SHP77 (cell line): ENCODE measurements at places on chromosomes 12 and 14.
A peak's percentile ranks its signal among the peaks of the same experiment; 100 is the strongest.

- no peak for DNase-seq
Observed at GRCh38 chr12:125254236-125254635, 189.0 kb downstream of the AACS start.

DNA sequence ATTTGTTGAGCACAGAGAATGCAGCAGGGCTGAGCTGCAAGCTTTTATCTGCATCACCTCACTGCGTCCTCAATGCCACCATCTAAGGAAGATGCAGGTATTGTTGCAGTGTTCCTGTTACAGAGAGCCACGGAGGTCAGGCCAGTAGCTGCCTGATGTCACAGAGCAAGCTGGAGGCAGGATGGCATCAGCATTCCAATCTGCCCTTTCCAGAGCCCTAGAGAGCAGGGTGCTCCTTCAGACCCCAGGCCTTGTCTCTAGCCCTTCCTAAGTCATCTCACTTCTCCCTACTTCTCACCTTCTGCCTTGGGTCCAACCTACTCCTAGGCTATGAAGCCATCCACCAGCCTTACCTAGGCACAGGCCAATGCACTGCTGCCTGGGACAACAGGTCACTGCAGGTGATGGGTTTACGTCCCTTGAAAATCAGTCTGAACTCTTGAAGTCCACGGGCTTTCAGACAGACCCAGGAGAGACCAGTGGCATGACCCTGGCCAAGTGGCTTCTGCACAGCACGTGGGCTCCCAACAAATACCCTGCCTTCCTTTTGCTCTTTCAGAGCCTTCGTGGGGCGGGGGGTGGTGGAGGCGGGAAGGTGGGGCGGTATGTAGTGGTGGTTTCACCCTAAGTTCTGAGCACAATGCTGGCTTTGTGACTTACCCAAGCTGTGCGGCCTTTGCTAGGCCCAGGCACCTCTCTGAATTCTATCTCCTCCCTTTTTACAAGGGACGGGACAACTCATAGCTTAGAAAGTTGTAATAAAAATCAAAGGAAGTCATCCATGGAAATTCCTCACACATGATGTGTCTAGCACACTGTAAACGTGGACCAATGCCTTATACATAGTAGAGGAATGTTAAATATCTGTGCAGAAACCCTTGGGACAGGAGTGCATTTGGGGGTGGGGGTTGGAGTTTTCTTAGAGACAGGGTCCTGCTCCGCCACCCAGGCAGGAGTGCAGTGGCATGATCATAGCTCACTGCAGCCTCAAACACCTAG is 136.0 kb downstream of the KSR2 start:
- DNase-seq = no peak

GRCh38 chr14:50312734-50313054 is 570 bp downstream of the DMAC2L start:
- no peak for DNase-seq

DNA sequence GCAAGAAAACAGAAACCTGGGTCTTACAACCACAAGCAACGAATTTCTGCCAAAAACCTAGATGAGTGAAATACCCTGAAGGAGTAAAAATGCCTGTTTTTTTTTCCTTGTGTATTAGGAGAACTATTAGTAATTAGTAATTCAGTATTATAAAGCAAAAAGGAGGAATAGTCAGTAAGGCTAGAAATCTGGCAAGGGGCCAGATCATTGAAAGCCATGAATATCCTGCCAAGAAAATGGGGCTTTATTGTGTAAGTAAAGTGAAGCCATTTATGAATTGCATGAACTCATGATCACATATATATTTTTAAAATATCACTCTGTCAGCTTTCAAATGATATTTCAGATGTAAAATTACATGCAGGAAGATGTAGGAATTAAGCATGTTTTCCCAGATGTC is 57.9 kb downstream of the TXNDC16 start:
- no peak for DNase-seq

DNA sequence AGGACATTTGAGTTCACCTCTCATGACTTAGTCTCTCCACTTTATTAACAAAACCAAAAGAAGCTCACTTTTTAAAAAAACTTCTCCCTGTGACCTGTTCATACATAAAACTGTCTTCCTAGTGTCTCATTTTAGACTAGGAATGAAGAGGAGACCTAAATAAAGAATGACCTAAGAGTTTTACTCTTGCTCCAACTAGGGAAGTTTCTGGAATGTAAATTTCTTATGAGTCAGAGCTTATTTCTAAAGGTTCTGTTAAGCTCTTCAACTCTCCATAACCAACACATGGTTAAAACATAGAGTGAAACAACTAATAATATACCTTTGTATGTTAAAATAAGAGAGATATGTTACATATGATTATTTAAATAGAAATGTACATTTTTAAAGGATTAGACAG is 369.8 kb downstream of the EMP1 start:
- no peak for DNase-seq

- DNase-seq = no peak
Observed at GRCh38 chr12:40198601-40199000, 26.2 kb upstream of the LRRK2 start.

DNA sequence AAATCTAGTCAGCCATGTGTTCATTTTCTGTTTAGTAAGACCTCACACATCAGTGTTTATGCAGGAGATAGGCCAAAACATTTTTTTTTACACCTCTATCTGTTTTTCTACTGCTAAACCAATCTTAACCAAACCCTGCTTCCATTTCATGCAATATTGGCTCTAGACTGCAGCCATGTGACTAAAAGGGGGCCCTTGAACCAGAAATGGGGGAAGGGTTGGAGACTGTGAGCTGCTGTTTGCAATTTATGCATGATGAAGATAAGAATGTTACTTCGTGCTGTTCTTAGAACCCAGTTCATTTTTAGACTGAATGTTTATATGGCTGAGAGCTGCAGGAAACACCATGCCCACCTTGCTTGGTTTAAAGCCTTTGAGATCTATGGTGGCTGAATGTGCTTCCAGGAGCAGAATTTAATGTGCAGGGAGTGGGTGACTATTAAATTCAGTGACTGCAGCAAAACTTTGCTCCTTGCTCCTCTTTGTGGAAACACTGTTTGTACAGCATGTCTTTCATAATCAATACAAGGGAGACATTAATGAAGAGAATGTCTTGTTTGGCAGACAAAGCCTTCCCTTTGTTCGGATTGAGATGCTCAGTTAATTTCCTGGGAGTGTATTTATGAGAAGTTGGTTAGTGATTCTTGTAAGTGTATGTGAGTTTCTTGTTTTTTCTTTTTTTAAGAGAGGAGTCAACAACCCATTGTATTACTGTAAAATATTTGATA is 53.6 kb downstream of the CHST11 start:
- no peak for DNase-seq

DNA sequence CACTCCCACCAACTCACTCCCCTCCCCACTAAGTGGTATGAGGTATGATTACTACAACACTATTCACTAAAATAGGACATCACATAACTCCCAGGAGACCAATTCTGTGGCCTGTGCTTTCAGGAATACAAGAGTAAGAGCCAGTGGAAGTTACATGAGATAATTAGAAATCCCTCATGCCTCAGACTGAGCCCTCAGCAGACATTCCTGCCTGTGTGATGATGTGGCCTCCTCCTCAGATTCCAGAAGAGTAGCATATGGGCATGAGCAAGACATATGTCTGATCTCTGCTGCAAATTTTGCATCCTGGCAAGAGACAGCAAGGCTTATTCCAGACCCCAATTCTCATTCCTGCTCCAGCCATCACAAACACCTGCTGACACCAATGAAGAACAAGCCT is 46.0 kb upstream of the BMP4 start:
- DNase-seq = no peak

DNA sequence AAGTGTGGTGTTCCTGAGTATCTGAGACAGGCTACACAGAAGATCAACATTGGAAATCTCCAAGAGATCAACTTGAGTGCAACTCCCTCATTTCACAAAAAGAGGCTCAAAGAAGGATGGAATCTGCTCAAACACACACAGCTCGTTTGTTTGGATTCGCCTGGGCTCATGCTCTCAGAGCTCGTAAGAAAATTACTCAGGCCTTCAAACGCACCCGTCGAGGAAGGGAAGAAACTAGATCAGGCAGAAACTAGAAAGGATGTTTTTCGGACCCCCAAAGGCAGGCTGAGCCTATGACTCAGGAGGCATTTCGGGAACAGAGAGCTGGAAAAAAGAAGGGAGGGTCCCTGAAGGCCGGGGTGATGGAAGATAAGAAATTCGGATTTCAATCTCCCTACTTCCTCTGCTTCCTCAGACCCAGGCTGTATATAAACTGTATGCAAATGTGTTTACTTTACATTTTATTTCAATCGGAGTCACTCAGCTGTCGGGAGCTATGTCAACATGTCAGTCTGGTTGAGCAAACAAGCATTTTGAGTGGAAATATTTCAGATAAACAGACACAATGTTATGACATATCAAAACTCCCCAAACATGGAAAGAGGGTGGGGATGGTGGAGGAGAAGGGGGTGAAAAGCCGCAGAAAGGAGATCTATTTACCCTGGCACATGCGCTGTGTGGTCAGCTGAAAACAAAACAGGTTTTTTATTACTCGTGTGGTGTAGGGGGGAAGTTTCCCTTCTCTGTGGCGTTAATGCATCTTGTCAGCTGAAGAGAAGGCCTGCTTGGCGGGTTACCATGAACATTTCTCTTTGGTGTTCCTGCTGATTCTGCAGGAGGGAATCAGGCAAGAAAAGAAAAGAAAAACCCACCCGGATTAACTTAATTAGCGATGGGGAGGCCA is 129.1 kb upstream of the TBX3 start:
- peak; percentile 15 for DNase-seq

- DNase-seq = no peak
Observed at GRCh38 chr14:91413547-91414474, 3.8 kb downstream of the CCDC88C start.

DNA sequence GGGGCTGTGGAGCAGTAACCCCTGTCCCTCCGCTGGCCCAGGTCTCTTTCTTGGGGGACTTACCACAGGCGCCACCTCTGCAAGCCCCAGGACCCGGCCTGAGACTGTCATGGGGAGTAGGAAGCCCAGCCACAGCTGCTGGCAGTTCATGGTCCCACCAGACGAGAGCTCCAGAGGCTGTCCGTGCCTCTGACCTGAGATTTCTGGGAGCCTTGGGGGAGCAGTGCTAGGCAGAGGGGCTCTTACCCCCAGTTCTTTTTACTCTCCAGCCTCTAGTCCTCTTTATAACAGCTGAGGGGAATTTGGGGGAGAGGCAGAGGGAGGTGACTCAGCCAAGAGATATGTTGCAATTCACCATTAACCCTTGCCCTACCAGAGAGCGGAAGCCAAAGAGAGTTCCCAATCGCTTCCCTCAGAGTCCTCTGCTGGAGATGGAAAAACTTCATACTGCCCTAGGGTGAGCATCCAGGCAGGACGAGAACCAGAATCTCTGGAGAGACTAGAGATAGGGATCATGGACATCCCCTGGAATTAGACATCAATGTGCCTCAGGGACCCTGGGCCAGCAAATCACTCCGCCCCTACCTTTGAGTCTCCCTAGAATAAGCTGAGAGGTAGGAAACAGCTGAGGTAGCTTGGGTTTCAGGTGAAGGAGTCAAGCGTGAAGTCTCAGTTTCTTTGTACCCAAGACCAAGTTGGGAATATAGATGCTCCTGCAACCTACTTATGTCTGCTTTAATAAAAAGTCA is at the start of gene MMP19:
MMP19 (minus strand) TSS at position 256 of the 749 bp plus-strand sequence; CDS start at position 150, 106 bp downstream.
- DNase-seq = no peak

- DNase-seq = no peak
Observed at GRCh38 chr12:54126696-54127537, 61.9 kb downstream of the SMUG1 start.

- no peak for DNase-seq
Observed at GRCh38 chr12:18906395-18906794, 168.5 kb downstream of the CAPZA3 start.

- DNase-seq = no peak
Observed at GRCh38 chr14:53596853-53597525, 359.6 kb downstream of the BMP4 start.

DNA sequence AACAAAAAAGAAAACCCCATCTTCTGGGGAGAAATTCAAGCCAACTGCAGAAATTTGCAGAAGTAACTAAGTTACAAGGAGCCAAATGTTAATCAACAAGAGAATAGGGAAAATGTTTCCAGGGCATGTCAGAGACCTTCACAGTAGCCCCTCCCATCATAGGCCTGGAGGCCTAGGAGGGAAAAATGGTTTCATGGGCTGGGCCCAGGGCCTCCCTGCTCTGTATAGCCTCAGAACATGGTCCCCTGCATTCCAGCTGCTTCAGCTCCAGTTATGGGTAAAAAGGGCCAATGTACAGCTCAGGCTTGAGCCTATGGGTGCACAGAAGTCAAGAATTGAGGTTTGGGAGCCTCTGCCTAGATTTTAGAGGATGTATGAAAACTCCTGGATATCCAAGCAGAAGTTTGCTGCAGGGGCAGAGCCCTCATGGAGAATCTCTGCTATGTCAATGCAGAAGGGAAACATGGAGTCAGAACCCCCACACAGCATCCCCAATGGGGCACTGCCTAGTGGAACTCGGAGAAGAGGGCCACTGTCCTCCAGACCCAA is 260.9 kb downstream of the DUSP6 start:
- DNase-seq = no peak

- DNase-seq = no peak
Observed at GRCh38 chr12:52185400-52185967, 6.3 kb downstream of the KRT80 start.

GRCh38 chr12:111164833-111165525 is 203.9 kb downstream of the PHETA1 start:
- DNase-seq = no peak

DNA sequence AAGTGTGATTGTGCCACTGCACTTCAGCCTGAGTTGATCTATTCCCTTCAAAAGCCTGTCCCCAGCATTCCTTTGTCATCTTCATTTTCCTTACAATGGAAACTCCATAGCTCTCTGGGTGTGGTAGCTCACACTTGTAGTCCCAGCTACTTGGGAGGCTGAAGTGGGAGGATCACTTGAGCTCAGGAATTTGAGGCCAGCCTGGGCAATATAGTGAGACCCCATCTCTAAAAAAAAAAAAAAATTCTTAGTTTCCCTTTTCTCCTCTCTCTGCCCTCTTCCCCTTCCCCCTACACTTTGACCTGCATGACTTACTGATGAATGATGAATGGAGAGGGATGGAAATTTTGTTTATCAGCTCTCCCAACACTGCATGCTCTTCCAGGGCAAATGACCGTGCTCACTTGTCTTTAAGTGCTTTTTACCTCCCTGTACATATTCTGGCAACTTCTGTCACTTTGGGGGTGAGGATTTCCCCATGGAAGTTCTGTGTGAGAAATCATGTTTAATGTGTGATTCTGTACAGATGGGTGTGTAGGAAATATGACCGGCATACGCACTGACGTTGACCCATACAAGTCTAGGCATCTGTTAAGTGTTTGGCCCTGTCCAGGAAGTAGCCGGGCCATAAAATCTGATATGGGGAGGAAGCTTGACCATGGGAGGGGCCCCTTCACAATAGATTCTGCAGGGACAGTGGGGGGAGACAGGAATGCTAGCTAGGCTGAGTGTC is 65.4 kb downstream of the ZFP36L1 start:
- DNase-seq = no peak

GRCh38 chr12:10497602-10498001 is 8.1 kb upstream of the EIF2S3B start:
- DNase-seq = no peak

GRCh38 chr12:19546611-19547162 is 107.4 kb downstream of the AEBP2 start:
- DNase-seq = no peak

- no peak for DNase-seq
Observed at GRCh38 chr12:132384916-132385774, 55.8 kb upstream of the GALNT9 start.
